ENCODE measurements at places on chromosomes 4 and X. TPM values are rescaled to one million over a fixed set of nuclear protein-coding genes. Genes with fewer than 3 reads are reported as not detected.

The CNKSR2 gene
- total RNA-seq = not detected

The CDKL5 gene
- 1.6 TPM for total RNA-seq

- DNase-seq = no peak
These were observed 108.2 kb downstream of the EGF start for GRCh38 chr4:110020646-110021443.

- peak; percentile 41 for DNase-seq
These were observed 733 bp downstream of the CCNA2 start for GRCh38 chr4:121822796-121823504.

- DNase-seq = peak; percentile 43
These were observed 9.7 kb upstream of the GEMIN8 start for GRCh38 chrX:14039344-14039743.

DNA sequence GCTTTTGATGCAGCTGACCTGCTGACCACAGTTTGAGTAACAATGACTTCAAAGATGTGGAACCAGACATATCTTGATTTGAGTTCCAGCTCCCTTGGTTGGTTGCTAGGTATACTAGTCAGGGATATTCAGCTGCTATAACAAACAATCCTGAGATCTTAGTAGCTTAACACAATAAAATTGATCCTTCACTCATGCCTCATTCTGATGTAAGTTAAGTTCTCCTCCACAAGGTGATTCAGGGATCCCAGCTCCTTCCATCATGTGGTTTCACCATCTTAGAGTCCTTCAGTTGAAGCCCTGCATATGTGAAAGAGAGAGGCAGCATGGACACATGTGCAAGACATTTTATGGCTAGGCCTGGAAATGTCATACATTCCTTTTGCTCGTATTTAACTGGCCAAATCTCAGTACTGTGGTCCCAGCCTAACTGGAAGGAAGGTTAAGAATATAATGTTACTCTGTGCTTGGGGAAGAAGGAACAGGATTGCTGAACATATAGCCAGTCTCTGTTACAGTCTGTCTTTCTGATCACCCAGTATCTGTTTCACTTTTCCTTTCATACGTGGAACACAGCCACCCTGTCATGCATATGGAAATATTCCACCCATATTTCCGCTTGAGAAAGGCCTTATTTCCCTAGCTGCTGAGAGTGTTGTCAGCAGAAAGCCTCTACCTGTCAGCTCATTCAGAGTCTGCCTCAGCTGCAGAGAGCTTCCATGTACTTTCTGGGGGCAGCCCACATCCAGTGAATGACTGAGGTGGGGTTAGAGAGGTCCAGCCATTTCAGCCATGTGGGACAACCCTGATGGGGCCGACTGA is 7.1 kb downstream of the SMIM9 start:
- DNase-seq = no peak

DNA sequence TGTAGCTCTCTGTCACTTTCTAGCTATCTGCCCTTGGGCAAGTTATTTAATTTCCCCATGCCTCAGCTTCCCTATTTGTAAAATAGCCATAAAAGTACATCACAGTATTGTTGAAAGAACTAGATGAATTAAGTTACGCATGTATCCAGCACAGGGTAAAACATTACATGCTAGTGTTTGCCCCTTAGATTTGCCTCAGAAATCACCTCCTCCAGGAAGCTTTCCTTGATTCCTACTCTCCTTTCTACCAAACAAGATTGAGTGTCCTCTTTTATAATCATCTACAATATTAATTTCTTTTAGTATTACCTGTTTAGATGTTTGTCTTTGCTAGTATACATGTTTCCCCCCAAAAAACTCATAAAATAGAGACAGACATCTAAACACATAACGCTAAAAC is 369.5 kb downstream of the GBA3 start:
- no peak for DNase-seq
